ENCODE measurements at places on chromosomes 6 and 20.
A peak's percentile ranks its signal among the peaks of the same experiment; 100 is the strongest.

DNA sequence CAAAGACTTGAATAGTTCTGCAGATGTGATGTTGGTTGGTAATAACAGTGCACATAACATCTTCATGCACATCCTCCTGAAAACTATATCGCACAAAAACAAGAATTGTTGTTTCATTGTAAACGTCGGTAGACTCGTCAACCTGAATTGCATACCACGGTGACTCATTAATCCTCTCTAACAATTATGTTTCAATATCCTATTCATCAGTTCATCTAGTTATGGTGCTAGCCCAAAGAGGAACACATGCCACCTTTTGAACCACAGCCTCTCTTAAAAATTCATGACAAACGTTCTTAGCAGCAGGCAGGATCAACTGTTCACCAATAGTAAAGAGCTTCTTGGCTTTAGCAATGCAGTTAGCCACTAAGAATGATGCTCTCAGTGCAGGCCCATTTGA lies 25.0 kb downstream of the CRYBG1 start:
- DNase-seq = no peak

DNA sequence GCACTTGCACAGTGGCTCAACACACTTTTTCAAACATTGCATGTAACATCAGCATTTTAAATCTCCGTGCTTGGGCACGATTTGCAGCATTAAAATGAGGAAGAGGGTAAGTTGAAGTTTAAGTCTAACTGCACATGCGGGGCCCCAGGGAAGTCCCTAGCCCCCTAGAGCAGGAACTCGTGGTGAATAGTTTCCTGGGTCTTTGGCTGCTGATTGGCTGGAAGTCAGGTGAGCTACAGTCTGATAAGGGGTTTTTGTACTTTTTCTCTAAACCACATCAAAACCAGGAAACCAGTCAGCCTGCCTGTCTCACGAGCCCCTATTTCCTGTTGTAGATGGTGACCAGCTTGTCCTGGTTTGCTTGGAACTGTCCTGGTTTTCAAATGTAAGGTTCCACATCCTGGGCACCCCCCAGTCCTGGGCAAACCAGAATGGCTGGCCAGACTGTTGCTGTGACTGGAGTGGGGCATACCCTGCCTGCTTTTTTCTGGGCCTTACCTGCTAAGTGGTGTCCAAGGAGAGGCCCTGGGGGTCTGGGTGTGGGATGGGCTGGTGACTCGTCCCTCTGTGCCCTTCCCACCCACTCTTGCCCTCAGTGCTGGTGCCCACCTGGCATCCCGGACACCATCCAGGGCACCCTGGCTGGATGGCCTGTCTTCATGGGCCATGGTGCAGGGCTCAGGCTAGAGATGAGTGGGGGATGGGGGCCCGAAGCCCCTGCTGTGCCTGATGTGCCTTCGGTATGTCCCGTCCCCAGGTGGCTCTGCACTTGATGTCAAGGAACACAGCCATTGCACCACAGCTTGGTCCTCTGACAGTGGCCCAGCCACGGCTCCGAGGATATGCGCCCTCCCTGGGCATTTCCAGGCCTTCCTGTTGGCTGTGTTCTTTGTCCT lies 31.8 kb downstream of the SUN5 start:
- peak; percentile 52 for DNase-seq

GRCh38 chr20:53639128-53639527 lies 45.5 kb upstream of the ZNF217 start:
- DNase-seq = no peak

DNA sequence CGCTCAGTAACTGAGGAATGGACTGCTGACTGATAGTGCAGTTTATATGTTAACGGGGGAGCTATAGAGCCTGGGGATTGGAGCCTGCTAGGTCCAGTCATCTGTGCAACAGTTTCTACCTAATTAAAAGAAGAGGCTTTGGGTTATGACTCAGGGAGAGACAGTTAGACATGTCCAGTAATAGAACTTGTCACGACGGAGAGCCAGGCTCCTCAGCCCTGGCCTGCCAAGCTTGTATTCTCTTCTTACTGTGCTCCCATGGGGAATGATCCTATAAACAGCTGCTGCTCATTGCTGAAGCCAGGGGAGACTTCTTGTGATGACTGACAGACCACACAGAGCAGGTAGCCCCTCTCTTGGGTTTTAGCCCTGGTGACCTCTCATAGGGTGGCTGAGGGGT lies 69.3 kb downstream of the SYNJ2 start:
- DNase-seq = no peak

GRCh38 chr6:145887969-145888368 lies 73.4 kb upstream of the FBXO30 start:
- peak; percentile 5 for DNase-seq

- no peak for DNase-seq
These were observed 161.6 kb downstream of the ADAT2 start for GRCh38 chr6:143288923-143289322.

GRCh38 chr20:44206132-44206531 lies 4.4 kb downstream of the OSER1 start:
- DNase-seq = no peak

GRCh38 chr20:1333462-1334369 lies 4.8 kb upstream of the SDCBP2 start:
- no peak for DNase-seq

DNA sequence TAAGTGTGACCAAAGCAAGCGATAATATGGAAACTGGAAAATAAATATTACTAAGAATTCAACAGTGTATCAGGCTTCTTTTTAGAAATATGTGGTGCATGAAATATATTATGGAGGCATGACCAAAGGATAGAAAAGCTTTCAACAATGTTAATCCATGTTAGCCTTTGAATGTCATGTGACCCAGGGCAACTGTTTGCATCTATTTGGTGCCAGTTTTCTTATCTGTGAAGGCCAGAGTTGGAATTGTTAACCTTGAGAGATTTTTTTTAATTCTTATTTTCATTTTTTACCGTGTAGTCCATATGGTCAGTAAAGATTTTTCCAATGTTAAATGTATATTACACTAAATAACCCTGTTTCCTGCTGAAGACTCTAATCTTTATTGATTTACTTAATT lies 411.1 kb downstream of the BCKDHB start:
- DNase-seq = no peak

- no peak for DNase-seq
These were observed 476.9 kb downstream of the KHDRBS2 start for GRCh38 chr6:61809004-61809595.

GRCh38 chr6:2744209-2744771 lies 6.4 kb downstream of the MYLK4 start:
- DNase-seq = no peak

DNA sequence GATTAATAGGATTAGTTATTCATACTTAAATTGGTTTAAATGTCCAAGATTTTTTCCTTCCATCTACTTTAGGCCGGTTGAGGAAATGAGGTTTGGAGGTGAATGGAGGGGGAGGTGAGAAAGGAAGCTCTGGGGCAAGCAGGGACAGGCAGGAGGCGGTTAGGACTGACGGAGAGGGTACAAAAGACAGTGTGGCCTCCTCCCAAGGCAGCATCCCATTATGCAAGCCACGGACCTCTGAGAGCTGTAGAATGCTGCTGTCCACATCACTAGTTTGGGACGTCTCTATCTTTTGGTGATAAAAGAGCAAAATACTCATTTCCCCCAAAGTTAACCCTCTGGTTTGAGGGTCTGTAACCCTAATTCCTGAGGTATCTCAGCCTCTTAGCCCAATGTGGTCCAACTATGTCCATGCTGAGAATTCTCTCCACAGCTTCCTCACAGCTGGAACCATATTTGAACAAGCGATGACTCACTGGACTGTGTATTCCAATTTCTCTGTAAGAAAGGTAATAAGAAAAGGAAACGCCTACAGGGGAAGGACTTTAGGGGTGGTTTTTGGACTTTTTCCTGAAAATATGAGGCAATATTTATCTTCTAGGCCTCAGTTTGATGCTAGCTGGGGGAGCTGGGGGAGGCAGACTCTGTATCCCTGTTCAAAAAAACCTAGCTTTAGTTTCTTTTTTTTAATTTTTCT lies 172.2 kb downstream of the TFAP2B start:
- no peak for DNase-seq

DNA sequence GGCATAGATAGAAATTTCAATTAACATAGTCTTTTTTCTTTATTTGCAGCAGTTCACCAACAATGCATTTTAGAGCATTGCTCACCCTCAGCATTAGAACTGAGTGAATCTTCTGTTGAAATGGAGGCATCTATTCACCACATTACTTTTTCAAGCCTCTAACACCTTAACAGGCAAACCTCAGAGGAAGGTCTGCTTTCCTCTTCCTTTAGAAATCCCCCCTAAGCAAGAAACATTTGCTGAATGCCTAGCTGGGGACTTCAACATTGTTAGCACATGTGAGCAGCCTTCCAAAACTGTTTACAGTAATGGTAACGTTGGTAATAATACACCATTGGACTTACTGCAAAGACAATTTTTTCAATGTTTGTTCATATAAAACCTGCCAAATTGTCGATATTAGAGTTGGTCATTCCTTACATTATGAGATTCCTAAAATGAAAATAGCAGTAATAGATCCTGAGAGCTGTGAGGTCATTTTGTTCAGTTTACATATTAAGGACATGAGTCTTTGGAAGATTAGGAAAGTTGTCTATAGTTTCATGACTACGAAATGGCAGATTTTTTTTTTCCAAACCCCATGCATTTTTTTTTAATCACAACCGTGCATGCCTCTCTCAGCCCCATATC lies 20.6 kb upstream of the AKIRIN2 start:
- DNase-seq = no peak

- no peak for DNase-seq
These were observed 37.0 kb downstream of the EFHC1 start for GRCh38 chr6:52457096-52457495.

GRCh38 chr6:166541876-166542579 lies 44.5 kb downstream of the RAMACL start:
- DNase-seq = no peak

DNA sequence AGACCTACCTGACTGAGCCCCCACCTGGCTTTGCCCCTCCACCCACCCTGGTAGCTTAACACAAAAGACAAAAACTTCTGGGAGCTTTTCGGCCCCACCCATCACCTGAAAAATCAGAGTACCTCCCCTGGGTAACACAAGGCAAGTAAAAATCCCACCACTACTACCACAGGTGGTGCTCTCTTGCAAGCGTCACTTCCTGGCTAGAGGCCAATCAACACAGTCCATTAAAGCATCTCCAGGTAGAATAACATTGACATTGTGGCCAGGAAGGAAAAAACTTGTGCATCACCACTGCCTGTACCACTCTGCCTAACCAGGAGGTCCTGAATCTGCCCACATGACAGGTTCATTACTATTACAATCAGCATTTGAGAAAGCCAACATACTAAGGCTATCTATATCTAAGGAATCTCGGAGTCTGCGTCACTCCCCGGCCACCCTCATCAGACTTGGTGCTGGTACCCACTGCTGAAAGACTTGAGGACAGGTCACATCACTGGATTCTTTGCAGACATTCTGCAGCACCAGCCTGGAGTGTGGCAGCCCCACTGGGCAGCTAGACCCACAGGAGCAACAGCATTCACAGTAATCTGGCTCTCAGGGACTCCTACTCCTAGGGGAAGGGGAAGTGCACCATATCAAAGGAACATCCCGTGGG lies 125.9 kb downstream of the CDK19 start:
- DNase-seq = no peak

DNA sequence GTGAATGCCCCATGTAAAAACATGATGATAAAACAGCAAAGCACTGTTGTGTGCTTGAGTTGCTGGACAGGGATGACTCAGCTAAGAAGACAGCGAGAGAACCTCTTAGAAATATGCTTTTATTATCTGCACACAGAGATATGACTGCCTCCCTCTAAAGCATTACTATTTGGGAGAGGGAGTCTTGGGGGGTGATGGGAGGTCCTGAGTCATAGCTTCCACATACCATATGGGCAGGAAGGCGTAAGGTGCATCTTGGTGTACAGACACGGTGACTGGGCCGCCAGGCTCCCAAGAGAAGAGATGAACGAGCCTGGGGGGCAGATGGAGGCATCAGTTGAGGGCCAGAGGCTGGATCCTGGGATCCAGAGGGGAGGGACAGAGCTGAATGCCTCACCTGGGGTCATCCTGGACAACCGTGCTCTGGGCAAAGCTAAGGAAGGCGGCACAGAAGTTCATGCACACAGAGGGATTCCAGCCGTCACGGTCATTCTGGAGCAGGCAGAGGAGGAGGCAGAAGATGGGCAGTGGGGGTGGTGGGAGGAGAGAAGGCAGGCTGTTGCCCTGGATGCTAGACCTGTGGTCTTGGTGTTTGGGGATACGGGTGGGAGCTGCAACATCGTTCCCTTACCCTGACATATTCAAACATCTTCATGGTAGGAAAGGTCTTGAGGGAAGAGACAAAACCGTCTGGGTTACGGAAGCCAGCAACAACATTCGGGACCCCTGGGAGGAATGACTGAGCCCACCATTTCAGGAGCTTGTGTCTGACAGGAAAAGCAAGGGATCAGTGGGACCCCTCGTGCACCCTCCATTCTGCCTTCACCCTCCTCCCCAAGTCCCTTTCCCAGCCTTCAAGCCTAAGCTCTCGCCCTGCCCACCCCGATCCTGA lies 2.0 kb downstream of the DXO start:
- DNase-seq = no peak

DNA sequence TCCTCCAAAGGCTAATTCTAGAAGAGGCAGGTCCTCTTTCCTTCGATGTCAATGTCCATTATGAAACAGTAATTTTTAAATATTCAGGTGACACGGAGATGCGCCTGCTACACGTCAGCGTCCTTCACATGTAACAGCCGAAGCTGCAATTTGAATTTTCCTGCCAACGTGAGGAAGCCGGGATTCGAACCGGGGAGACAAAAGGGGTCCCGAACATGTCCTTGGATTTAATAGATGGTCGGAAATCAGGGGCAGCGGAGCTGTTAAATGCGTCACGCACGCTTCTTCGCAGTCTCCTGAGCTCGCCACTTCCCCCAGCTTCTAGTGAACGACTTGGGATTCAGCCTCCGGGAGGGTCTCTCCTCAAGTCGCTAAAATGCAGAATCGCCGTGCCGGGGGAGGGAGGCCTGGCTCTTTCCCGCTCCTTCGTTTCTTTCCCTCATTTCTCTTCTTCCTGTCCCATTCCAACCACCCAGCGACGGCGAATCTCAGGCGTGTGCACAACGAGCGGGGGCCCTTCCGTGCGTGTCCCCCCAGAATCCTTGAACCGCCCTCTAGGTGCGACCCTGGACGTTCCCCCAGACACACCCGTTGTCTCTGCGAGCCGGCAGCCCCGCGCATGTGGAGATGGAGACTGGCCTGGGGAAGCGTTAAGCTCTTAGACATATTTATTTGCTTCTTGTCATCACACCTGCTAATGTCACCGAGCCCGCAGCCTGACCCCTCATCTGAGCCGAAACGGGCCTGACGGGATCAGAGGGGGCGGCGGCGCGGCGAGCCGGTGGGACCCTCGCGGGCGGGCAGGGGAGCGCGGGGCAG lies 1.3 kb upstream of the FOXC1 start:
- DNase-seq = no peak

- no peak for DNase-seq
These were observed 146.5 kb downstream of the ZDHHC14 start for GRCh38 chr6:157527471-157527907.

- DNase-seq = no peak
These were observed 56.7 kb upstream of the APCDD1L start for GRCh38 chr20:58571693-58572427.

- DNase-seq = no peak
These were observed 197.8 kb downstream of the CD83 start for GRCh38 chr6:14315353-14315752.

GRCh38 chr6:122818866-122819265 lies 29.8 kb downstream of the SMPDL3A start:
- no peak for DNase-seq

- no peak for DNase-seq
These were observed 187.2 kb downstream of the CDH4 start for GRCh38 chr20:61439251-61439650.

Measured in stimulated activated CD4-positive, alpha-beta T cell treated with anti-CD3 and anti-CD28 coated beads, Interleukin-15, amount 100 ng/mL, for 1 hour (primary cell).